Stimulated activated CD8-positive, alpha-beta memory T cell treated with anti-CD3 and anti-CD28 coated beads, Interleukin-7, amount 100 ng/mL, for 48 hours (primary cell): ENCODE measurements at places on chromosomes 16 and 17.

DNA sequence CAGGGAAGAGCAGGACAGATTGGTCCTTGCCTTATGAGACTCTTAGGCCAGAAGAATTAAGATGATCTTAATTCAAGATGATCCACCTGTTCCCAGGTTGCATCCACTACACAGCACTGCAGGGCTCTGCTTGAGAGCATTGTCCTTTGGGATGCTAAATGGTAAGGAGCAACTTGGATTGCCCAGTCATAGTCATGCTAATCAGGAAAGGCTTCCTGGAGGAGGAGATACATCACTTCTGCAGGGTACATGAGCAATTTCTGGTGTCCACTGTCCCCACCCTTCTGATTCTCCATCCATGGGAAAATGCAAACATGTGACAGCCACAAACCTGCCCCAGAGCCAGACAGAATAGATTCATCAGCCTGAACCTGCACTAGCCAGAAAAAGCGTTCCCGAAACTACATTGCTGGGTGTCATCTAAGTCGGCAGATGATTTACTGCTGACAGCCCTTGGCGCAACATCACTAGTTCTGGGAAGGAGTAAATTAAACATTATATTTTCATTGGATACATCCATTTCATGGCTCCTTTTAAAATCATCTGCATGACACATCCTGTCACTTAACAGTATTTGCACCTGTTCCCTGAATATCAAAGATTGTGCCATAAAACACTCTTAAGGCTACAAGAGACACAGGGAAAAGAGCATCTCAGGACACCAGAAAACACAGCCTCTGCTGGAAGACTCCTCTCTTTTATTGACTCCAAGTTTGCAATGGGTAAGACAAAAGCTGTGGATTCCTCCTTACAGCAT lies 282.2 kb downstream of the MAF start:
- DNase-seq = no peak

DNA sequence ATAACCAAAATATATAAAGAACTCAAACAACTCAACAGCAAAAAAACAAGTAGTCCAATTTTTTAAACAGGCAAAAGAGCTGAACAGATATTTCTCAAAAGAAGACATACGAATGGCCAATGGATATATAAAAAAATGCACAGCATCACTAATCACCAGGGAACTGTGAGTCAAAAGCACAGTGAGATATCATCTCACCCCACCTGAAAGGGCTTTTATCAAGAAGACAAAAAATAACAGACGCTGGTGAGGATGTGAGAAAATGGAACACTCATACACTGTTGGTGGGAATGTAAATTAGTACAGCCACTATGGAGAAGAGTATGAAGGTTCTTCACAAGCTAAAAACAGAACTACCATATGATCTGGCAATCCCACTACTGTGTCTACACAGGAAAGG lies 7.4 kb downstream of the XYLT1 start:
- no peak for DNase-seq

DNA sequence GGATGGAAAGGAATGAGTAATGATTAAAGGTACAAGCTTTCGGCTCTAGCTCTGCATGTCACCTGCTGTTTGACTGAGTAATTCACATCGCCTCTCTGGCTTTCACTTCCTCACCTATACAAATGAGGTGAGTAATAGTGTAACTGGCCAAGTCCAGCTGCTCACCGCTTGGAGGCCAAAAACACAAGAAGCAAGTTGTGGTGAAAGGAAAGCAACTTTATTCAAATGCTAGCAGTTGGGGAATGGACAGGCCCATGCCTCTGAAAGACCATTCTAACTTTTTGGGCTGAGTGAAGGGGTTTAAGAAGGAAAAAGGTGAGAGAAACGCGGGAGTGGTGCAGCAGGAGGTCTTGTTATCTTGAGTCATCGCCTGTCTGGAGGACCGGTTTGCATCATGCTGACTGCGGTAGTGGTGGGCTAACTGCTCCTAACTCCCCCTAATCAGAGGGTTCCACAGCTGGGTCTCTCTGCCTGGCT lies 45.7 kb upstream of the CSNK2A2 start:
- no peak for DNase-seq

DNA sequence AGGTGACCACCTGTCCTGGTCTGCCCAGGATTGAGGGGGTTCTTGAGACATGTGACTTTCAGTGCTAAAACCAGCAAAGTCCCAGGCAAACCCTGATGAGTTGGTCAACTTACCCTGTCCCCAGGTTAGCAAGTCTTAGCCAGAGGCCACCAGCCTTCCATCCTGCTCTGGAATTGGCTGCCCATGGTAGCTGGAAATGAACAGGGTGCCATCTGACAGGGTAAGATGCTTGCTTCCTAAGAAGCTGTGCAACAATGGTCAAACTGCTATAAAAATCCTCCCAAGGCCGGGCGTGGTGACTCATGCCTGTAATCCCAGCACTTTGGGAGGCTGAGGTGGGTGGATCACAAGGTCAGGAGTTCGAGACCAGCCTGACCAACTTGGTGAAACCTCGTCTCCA lies 22.8 kb upstream of the MTMR4 start:
- DNase-seq = no peak

DNA sequence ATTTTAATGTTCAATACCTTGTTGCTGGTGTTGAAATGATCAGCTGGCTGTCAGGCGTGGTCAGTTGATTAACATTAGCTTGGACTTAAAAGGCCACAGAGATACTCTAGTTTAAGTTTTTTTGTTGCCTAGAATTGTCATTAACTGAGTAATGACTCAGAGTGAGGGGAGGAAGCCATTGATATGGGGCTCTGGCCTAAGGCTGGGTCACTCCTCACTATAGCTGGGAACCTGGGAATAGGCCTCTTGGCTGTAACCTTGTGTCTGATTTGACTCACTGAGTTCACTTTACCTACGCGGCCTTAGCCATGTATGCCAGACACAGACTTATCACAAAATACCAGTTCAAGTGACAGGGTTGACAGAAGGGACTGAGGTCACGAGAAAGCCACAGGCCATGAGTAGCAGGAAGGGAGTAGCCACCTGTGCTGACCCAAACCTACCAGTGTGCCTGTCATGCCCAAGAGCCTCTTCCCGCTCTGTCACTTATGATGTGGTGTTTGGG lies 37.9 kb upstream of the ADCY7 start:
- no peak for DNase-seq

- DNase-seq = no peak
Measured at GRCh38 chr17:27512511-27513346, 56.5 kb downstream of the KSR1 start.

- no peak for DNase-seq
Measured at GRCh38 chr17:37492167-37492566, 2.5 kb downstream of the DUSP14 start.
